ENCODE measurements at places on chromosomes 11 and 22.

DNA sequence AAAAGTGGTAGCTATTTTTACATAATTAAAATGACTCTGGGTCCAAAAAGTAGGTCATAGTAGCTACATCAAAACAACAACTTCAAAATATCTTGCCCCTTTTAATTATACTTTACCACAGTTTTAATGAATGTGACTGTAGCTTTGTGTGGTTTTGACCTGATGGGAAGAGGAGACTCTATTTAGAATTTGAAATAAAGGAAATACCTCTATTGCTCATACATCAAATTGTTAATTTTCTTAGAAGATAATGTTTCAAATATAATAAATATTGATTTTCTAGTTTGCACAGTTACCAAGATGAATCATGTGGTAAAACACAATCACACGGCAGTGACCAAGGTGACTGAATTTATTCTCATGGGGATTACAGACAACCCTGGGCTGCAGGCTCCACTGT lies at the start of gene OR8K1:
Gene OR8K1, plus strand, starts transcription at position 301 of the 400 bp plus-strand sequence. Its CDS starts 0 bp downstream, at position 301.
- no peak for DNase-seq

DNA sequence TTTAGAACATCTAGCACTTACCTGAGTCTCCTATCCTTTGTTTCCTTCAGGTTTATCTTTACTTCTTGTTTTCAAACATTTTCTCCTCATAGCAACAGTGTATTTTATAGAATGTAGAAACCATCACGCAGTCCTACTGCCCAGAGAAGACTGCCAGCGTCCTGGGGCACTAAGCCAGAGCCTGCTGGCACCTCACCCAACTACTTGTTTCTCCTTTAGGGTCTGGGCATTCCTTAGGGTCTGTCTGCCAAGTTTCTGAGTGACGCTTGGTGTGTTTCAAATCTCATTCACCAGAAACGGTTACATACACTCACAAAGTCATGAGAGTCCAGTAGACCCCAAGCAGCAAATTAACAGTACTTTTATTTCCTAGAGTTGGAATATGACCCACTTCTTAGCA lies 49.6 kb upstream of the SLC25A1 start:
- DNase-seq = no peak

DNA sequence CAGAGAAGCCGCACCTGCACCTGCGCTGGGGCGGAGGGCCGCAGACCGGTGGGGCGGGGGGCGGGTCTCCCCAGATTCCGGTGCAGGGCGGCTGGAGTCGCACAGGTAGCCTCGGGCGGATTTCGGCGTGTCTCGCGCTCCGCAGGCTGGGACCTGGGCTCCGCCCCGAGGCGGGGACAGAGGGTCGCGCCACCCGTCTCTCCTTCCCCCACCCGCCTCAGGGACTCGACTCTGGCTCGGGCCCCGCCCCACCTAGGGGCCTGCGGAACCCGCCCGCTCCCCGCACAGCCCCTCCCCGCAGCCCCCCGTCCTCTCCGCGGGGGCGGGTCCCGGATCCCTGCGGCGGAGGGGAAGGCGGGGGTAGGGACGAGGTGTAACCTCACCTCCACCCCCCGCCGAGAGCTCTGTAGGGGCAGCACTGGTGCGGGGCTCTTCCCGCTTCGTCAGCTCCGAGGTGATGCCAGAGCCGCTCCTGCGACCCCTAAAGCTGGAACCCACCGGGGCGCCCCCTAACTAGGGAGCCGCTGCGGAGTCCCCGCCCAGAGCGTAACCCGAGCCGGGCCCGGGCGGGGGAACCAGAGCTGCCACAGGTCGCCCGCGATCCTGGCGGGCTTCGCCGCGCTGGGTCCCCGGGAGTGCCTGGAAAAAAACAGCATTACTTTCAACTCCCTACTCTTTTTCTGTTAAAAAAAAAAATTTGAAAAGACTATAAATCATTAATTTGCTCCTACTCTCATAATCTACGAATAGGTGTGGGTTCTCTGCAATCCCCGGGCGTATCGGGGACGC lies at the start of gene SLC29A2:
Gene SLC29A2, minus strand, starts transcription at position 134 of the 789 bp plus-strand sequence. CDS start 169 bp downstream, outside the sequence.
- peak; percentile 81 for DNase-seq

GRCh38 chr11:67428052-67429001 lies at the start of gene RPS6KB2:
RPS6KB2 (plus strand) TSS chr11:67428494; CDS start chr11:67428546, 52 bp downstream.
- peak; percentile 97 for DNase-seq

DNA sequence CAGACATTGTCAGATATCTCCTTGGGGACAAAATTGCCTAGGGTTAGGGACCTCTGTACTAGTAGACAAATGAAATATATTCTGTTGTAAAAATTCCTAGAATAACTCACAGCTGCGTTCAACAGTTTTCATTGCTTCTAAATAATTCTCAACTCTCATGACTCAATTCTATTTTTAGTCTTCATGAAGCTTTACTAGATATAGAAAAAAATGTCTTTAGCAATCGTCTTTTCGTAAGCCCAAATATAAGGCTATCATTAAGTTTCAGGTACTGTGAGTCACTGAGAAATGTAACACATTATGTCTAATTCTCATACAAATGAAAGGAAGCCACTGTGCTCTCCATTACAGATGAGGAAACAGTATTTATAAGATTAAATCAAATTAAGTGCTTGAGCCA lies 6.4 kb downstream of the MMP12 start:
- no peak for DNase-seq

DNA sequence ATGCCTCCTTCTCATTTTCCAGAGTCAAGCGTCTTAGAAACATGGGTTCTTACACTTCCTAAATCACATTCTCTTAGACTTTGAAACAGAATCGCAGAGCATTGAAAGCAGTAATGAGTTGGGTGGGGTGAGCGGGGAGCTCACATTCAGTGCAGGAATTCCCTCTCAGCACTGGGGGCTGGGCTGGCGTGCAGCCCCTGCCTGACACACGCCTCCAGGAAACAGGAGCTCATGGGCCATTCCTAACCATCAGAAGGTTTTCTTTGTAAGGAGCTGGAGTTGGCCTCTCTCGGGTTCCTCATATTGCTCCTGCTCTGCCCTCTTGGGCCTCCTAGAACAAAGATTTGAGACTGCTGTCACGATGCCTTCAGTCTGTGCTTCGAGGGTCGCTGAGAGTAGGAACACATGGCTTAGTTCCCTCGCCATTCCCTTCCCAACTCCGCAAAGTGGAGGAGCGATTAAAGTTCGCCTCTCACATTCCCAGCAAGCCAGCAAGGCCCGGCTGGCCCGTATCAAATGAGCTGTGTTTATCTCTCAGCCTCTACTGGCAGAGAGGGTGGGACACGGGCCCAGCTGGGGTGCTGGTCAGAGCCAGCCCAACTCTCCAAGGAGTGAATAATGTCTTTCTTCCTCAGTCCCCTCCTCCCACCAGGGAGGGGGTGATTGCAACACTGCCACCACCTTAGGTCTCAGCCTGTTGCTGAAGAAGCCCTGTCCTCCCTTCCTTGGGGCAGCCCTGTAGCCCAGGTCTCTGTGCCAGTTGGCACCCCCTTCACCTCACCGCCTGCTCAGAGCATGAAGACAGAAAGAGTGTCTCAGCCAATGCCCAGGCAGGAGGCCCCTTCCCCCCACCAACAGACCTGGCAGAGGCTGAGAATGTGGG lies 10.4 kb downstream of the CHRDL2 start:
- DNase-seq = no peak
